DMS153 (cell line): ENCODE measurements at places on chromosomes 16 and 17.

- DNase-seq, result no peak
These were observed 24.8 kb downstream of the SLC38A10 start for GRCh38 chr17:81270279-81270678.

DNA sequence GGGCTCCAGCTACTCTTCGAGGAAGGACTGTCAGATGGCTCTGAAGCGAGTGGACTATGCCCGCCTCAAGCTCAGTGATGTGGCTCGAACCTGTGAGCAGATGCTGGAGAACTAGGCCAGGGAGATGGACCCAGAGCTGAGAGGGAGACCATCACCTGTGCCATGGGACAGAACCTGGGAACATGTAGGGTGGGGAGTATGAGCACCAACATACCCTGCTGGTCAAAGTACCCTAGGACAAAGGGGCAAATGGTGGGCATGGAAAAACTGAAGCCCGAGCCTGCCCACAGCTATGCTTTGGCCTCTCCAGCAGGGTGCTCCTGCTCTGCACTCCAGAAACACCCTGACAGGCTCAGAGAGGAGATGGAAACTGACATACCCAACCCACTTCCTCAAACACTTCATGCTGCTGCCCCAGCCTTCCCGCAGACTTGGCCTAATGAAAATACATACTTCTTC is 1.9 kb downstream of the MED11 start:
- DNase-seq, result no peak

- DNase-seq, result no peak
These were observed 14.0 kb downstream of the HERPUD1 start for GRCh38 chr16:56945847-56946527.

GRCh38 chr17:60827943-60828342 is 150.3 kb downstream of the BCAS3 start:
- DNase-seq, result no peak

GRCh38 chr17:43381204-43381603 is 17.6 kb upstream of the ARL4D start:
- no peak for DNase-seq
